ENCODE measurements at places on chromosomes 4 and X.

DNA sequence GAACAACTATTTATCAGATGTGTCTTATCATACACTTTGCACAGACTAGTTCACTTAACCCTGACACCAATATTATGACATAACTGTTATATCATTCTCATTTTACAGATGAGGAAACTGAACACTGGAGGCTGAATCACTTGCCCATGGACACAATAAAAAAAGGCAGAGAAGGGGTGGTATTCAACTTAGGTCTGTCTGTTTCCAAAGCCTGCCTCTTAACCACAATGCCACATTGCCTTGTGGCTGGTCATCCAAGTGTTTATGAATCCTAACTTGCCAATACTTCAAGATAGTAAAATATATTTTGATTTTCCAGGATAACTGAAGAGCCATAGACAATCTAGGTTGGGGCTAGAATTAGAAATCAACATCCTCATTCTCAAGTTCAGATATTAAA is 327.8 kb downstream of the NR3C2 start:
- DNase-seq, result no peak

GRCh38 chrX:136658151-136658550 is 10.2 kb downstream of the CD40LG start:
- DNase-seq, result no peak

GRCh38 chr4:120055795-120056194 is 10.9 kb downstream of the MAD2L1 start:
- DNase-seq, result no peak

- DNase-seq, result no peak
Observed at GRCh38 chrX:79094075-79094832, 50.2 kb upstream of the GPR174 start.

DNA sequence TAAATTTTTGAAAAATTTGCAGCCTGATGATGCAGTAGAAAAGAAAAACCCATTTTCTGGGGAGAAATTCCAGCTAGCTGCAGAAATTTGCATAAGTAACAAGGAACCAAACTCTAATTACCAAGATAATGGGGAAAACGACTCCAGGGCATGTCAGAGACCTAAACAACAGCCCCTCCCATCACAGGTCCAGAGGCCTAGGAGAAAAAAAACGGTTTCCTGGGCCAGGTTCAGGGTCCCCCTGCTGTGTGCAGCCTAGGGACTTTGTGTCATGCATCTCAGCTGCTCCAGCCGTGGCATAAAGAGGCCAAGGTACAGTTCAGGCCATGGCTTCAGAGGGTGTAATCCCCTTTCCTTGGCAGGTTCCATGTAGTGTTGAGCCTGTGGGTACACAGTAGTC is 733.7 kb upstream of the CT83 start:
- DNase-seq, result no peak

DNA sequence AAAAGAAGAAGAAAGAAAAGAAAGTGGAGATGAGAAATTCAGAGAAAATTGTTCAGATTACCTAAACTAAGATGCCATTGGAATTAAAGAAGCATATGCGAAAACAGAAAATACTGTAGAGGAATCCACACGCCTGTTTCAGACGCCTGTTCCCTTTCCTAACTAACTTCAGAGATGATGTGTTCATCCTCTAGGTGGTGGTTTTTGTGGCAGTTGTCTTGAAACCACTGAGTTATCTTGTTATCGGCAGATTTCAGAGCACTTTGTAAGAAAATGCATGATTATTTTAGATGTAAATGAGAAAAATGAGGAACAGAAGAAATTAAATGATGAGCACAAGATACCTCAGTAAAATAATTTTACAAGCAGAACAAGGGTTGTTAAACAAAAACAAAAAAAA is 48.3 kb downstream of the FUNDC1 start:
- DNase-seq, result no peak

DNA sequence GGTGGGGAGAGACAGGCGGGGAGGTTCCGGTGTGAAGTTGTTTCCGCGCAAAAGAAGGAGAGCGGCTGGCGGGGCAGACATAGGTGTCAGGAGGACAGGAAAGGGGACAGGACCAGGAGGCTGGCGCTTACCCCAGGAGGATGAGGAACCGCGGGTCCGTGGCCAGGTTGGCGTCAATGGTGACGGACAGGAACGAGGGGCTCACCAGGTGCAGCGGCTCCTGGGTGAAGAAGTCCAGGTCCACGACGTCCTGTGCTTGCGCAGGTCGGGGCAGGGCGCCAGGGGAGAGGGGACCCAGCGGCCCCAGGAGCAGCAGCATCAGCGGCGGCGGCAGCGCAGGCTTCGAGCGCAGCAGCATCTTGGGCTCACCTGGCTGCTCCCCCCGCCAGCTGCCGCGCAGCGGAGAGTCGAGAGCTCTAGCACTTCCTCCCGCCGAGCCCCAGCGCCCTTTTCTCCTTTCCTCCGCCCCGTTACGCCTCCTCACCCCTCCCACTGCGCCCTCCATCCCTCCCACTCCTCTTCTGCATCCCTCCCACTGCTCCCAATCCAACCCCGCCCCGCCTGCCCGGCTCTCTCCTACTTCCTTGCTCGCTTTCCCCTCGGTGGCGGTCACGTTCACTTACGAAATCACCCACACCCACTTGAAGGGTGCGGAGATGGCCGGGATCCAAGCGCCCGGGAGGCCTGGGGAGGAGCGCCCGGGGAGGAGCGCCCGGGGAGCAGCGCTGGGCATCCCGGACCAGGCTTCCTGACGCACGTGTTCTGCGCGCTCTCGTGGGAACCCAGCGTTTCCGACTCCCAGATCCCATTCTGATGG is at the start of gene HPSE:
Gene HPSE, minus strand, starts transcription at position 424 of the 817 bp plus-strand sequence. Its CDS starts 66 bp downstream, at position 358.
- DNase-seq, result peak; percentile 68

GRCh38 chr4:28073860-28074555 is 1213.4 kb downstream of the STIM2 start:
- no peak for DNase-seq

DNA sequence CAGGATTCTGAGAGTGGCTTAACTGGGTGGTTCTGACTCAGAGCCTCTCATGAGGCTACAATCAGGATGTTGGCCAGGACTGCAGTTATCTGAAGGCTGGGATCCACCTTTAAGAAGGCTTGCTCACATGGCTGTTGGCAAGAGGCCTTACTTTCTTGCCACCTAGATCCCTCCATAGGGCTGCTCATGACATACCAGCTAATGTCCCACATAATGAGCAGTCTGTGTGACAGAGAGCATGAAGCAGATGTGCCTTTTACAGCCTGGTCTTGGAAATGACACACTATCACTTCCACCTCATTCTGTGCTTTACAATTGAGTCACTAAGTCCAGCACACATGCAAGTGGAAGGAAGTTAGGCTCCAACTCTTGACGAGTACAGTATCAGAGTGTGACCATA is 4.3 kb upstream of the RBM3 start:
- no peak for DNase-seq
